AG10803 (cell line): ENCODE measurements at places on chromosomes 6 and 20.
A peak's percentile ranks its signal among the peaks of the same experiment; 100 is the strongest.

DNA sequence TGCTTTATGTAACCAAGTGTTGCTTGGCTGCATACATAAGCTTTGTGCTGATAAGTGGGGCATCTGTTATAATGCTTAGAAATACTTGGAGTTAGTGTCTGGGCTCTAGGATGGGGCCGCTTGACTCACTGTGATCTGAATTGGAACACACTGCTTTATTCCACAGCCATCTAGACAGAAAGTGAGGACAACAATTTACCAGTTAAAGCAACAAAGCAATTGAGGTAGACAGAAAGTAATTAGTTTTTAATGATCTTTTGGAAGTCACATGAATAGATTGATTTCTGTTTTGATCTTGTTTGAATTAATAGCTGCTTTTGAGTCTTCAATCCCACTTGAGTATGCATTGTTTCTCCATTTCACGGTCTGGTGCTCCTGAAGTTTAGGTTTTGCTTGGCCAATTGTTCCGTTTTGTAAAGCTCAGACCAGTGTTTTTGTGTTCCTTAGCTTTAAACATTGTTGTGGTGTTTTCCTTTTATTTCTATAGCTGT is 157.5 kb downstream of the TRMT11 start:
- DNase-seq = no peak

GRCh38 chr6:132931936-132932514 is 117.7 kb downstream of the RPS12 start:
- peak; percentile 89 for DNase-seq

- no peak for DNase-seq
Measured at GRCh38 chr20:50727792-50728485, 3.4 kb upstream of the PARD6B start.

DNA sequence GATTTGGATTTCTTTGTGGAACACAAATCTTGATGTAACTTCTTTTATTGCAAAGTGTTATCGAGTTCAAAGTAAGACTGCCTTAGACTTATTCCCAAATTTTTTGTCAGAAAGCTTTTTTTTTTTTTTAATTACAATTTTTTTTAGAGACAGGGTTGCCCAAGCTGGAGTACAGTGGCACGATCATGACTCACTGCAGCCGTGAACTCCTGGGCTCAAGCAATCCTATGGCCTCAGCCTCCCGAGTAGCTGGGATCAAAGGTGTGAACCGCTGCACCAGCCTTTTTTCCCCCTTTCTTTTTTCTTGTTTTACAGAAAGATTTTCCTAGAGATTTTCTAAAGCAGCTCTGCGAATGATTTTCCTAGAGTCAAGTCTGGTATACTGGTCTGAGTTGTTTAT is 2.8 kb downstream of the RIOK1 start:
- peak; percentile 11 for DNase-seq

GRCh38 chr20:25525867-25526266 is 59.5 kb downstream of the NINL start:
- DNase-seq = peak; percentile 97

DNA sequence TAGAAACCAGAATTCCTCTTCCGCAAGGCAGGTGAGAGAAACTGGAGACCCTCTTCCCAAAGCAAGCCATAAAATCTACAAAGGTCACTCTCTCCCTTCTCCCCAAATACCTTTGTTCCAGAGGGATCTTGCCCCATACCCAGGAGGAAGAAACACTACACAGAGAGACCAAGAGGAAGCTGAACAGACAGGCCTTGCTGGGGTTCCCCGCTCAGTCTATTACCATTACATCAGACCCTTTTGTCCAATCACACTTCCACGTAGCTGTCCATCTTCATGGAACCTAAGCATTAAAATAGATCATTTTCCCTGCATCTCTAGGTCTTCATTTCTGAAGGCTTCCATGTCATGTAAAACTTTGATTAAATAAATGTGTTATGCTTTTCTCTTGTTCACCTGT is 32.1 kb downstream of the METTL24 start:
- no peak for DNase-seq

GRCh38 chr20:50356525-50356885 is 153.7 kb upstream of the PTPN1 start:
- DNase-seq = no peak

DNA sequence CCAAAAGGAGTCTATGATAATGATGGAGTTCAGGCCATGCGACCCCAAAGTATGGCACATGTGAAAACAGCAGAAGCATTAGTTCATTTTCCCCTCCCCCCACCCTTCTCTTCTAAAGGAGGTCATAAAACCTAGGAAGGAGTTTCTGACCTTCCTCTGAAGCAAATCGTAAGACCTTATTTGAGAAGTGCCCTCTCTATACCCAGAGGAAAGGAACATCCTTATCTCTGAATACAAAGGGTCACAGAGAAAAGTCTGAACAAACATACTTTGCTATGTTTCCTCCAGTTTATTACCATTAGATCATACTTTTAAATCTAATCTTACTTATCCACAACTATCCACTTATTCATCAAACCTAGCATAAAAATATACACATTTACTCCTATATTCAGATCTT is 48.6 kb downstream of the SLX4IP start:
- no peak for DNase-seq

DNA sequence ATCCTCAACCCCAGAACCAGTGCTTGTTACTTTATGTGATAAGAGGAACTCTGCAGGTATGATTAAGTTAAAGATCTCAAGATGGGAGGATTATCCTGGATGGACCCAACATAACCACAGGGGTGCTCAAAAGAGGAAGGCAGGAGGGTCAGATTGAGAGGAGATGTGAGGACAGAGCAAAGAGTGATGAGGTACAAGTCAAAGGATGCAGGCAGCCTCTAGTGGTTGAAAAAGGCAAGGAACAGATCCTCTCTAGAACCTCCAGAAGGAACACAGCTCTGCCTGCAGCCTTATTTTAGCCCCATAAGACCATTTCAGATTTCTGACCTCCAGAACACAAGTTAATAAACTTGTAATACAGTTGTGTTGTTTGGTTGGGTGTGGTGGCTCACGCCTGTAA is 41.2 kb downstream of the PDSS2 start:
- no peak for DNase-seq

DNA sequence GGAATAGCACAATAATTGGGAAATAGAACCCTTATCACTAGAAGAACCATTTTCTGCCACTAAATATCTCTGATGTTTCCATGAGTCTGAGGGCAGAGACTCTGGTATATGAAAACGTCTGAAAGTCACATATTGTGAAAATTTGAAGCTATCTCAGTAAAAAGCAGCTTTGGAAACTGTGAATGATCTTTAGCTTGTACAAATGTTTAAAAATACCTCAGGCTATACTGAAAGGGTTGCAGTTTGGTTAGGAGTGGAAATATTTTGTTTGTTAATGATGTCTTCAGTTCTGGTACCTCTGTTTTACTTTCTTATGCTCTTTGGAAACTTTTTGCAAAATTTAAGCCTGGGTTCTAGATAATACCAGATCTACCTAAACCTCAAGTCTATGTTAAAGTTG is 135.0 kb downstream of the SLC16A10 start:
- no peak for DNase-seq

DNA sequence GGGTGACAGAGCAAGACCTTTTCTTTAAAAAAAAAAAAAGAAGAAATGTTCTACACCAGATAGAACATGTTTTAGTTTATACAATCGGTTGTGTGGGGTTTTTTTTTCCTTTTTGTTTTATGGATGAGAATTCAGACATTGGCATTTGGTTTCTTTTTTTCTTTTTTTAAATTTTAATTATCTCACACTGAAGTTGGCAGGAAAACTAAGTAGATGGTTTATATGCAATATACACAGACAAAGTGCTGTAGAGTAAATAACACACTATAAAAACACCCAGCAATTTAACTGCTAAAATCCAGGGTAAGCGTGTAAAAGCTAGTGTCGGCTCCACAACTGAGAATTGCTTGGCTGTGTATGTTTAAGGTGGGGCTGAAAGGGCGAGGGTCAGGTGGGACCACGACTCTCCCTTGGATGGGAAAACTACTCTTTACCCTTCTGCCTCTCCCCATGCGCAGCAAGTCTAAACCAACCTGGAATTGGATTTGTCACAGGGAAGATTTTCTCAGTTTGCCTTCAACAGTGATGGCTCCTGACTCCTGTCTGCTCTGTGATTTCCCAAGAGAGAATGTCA is 147.1 kb upstream of the MARCKS start:
- DNase-seq = no peak

- no peak for DNase-seq
Measured at GRCh38 chr20:57526885-57527460, 2.0 kb upstream of the CTCFL start.

DNA sequence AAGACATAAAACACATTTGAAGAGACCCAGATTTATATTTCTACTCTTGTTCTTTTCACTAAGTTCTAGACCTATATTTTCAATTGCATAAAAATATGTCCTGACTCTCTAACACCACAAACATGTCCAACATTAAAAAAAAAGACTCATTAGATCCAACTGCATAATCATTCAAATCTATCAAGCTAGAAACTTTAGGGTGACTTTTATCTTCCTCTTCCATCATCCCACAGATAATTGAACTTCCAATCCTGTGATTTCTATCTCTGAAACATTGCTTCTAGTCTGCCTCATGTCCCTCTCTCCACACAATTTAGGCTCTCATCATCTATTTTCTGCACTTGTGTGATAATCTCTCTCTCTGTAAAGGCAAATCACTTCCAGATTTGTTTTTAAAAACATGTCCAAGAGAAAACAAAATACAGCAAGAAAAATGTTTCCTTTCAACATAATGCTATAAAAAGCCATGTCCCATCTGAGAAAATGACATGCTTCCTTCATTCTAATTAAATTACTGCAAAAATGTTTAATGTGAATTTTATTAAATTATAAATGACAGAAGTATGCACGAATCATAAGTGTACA is 615.9 kb downstream of the RNF144B start:
- no peak for DNase-seq

- DNase-seq = no peak
Measured at GRCh38 chr6:166927935-166928643, 28.3 kb downstream of the RNASET2 start.

GRCh38 chr20:50004229-50004628 is 21.4 kb downstream of the SNAI1 start:
- DNase-seq = no peak

GRCh38 chr20:33900521-33901131 is 89.5 kb downstream of the CHMP4B start:
- DNase-seq = no peak

DNA sequence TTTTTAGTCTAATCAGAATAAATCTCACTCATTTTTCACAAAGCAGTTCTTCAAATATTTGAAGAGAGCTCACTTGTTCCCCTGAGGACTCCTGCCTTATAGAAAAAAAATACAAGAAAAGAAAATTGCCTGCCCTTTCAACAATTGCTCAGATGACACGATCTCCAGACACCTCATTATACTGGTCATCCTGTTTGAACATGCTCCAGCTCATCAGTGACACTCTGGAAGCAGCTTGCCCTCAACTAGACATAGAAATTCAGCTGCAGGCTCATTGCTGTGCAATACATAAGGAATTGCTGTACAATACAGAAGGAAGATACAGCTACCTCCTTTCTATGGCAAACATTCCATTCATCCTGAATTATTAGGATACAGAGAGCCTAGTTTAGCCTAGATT is 73.1 kb downstream of the OPN5 start:
- no peak for DNase-seq

DNA sequence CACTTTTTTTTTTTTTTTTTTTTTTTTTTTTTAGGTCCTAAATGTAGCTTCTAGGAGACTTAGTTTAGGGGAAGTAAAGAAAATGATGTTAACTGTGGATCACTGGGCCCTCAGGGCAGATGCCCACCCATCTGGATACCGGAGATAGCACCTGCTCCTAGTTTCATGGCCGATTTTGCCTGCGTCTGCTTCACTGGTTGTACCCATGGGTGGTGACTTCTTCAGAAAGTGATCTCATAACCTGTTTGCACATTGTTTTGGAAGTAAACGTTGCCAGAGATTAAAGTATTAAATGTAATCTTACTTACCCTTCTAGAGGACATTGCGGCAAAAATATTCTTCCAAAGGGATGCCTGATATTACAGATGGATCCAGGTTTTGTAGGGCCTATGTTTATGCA is 79.8 kb upstream of the SGK1 start:
- DNase-seq = no peak

- no peak for DNase-seq
Measured at GRCh38 chr6:167113047-167113754, 9.7 kb upstream of the CCR6 start.

DNA sequence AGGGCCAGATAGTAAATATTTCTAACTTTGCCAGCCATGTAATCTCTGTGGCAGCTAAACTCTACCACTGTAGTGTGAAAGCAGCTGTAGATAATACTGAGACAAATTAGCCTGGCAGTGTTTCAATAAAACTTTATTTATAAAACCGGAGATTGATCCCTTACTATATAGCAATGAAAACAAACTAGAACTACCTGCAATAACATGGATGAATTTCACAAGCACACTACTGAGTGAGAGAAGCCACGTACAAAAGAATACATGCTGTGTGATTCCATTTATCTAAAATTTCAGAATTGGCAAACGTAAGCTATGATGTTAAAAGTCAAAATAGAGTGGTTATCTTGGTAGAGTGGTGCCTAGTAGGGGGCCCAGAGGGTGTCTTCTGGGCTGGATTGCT is 198.7 kb upstream of the SGK1 start:
- no peak for DNase-seq

DNA sequence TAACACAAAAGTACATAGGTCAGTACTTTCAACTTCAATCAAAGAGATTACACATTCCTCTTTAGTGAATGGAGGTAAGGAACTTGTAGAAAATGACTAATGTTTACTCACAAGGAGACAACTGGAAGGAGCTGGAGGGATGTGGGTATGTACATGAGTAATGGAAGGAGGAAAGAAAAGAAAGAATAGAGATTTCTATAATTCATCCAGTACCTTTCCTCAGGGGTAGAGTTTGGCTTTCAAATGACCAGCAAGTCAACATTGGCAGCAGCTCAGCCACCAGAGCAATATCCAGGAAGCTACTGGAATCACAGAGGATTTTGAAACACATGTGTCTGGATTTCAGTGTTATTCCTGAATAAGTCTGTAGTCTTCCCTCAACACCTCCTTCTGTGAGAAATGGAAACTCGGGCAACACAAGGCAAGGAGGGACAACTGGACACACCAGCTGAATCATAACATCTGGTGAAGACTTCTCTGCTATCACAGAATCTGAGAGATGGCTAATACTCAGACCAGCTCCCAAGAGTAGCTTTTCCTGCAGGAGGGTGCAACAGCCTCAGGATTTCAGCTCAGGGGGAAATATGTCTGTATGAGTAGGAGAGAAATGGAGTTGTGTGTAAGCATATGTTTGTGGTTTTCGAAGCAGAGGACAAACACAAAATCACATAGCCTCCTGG is 98.8 kb downstream of the HAO1 start:
- peak; percentile 40 for DNase-seq

GRCh38 chr6:9116026-9116425 is 680.7 kb upstream of the SLC35B3 start:
- DNase-seq = peak; percentile 84
